ENCODE measurements at places on chromosomes 11 and 22. TPM values are rescaled to one million over a fixed set of nuclear protein-coding genes. Genes with fewer than 3 reads are reported as not detected.

BRSK2 gene
- 1.1 TPM for polyA plus RNA-seq

SCUBE1 gene
- 7.9 TPM for polyA plus RNA-seq

ZC3H12C gene
- polyA plus RNA-seq, result 8.5 TPM

BARX2 gene
- polyA plus RNA-seq, result 0.77 TPM

KLHL35 gene
- 0.73 TPM for polyA plus RNA-seq

TPH1 gene
- polyA plus RNA-seq, result 1.6 TPM

ANO9 gene
- polyA plus RNA-seq, result 17.4 TPM

SLC25A18 gene
- polyA plus RNA-seq, result 1.9 TPM

STK33 gene
- 30.6 TPM for polyA plus RNA-seq

PNPLA5 gene
- polyA plus RNA-seq, result 0.24 TPM

All from renal pelvis (tissue), 12 donors.